ENCODE measurements at places on chromosomes 16 and 17.

DNA sequence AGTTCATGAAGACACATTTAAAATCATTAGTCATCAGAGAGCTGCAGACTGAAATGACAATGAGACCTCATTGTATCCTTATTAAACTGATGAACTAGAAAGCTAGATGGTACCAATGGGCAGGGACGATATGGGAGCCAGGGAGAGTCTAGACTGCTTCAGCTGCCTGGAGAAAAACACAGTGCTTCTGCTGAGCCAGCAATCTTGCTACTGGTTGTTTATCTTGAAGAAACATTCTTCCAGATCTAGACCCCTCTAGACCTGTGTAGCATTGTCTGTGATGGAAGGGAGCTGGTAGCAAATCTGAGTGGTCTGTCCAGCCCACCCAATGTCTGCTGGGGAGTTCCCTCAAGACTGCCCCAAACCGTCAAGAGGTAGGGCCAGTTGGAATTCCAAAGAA is 2.0 kb upstream of the DRC7 start:
- DNase-seq = no peak

DNA sequence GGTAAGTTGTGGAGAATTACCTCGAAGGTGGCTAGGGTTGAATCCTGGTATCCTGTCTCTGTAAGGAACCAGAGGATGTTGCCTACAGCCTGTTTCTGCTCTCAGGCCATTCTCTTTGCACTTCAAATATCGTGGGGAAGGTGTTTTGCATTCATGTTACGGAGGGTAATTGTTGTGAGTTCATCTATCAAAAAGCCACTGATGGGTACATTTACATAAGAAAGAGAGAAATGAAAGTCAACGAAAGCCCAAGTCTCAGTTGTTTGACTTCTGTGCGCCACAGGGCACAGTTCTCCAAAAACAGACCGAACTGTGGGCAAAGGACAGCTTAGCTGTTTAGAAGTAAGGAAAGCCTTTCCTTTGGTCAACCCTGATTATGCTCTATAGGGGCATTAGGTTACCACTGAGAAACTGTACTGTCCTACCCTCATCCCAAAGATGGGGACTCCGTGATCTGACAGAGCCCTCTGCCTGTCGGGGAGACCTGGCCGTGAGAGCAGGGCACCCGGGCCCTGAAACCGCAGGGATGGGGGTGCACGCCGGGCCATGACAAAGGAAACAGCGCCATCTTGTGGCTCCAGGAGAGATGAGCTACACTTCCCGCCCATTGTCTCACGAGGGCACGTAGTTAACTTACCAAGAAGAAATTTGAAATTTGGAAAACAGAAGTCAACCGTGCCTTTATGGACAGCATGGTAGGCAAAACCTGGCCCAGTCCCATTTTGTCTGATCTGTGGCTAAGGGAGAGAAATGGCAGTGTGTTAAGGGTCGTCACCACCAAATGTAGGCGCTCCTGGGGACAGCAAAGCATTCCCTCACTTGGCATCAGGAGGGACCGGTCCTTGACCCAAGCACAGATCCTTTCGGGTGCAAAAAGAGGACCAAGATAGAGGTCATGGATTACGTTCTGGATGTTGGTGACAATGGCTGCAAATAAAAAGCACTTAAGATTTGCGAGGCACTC is 74.5 kb upstream of the DYNLRB2 start:
- peak; percentile 42 for DNase-seq

GRCh38 chr17:73121506-73121905 is 29.0 kb upstream of the SLC39A11 start:
- no peak for DNase-seq

DNA sequence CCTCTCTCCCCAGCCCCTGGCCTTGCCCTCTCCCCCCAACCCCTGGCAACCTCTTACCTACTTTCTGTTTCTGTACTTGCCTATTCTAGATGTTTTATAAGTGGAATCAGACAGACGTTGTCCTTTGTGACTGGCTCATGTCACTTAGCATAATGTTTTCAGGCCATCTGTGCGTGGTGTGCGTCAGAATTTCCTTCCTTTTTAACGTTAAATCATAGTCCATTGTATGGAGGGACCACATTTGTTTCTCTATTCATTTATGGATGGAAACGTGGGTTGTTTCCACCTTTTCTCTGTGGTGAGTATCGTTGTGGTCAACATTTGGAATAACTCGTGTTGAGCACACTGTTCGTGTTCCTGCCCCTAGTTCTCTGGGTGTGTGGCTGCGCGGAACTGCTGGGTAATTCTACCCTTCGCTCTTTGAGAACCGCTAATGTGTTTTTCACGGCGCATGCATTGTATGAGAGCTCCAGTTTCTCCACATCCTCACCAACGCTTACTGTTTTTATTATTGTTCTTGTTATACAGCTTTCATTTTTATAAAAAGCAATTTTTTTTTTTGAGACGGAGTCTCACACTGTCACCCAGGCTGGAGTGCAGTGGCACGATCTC is 26.3 kb downstream of the ACTG1 start:
- DNase-seq = no peak

GRCh38 chr17:75623386-75623785 is 9.8 kb upstream of the SMIM5 start:
- no peak for DNase-seq

DNA sequence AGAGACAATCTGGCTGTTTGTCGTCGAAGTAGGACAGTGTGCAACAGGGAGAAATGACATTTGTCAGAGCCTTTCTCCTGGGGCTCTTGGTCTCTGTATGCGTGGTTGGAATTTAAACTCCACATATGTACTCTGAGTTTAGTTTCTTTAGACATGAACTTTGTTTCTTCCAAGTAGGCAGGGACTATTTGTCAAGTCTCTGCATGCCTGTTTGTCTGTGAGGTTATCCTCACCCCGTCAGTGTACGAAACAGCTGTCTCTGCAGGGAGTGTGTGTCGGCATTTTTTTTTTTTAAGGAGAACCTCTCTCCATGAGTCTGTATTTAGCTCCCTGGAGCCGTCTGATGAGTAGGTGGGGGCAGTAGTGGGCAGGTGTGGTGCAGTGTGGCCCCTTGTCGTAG is 29.7 kb downstream of the NDEL1 start:
- no peak for DNase-seq

DNA sequence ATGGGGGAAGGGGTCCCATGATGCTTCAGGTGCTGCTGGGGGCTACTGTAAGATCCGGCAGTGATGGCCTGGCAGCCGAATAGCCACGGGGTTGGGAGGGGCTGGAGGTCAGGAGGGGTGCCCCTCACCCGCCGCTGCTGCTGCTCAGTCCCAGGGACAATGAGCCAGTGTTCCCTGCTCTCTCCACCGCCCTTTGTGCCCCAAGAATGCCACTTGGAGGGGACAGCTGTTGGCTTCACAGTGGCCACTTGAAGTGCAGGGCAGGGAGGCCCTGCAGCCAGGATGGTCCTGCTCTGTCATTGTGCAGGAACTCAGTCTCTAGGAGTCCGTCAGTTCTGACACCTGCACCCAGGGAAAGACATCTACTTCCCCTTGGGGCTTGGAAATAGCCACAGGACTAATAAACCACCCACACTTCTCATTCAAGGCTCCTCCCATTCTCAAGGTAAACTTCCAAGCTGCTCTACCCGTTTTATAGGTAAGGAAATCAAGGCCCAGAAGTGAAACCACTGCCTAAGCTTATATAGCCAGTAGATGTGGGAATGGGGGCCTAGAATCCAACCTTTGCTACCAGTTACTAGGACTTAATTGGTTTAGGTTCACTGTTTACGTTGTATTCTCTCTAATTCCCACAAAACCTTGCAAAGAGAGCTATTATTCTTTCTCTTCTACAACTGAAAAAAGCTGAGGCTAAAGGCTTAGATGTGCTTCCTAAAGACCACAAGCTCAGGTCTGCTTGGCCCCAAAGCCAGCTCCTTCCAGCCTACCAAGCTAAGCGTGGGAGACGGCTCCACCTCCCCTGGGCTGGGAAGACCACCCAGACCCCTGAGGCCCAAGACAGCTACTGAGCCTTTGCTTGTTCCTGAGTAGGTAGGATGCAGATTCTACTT is 6.2 kb upstream of the CPSF4L start:
- no peak for DNase-seq

DNA sequence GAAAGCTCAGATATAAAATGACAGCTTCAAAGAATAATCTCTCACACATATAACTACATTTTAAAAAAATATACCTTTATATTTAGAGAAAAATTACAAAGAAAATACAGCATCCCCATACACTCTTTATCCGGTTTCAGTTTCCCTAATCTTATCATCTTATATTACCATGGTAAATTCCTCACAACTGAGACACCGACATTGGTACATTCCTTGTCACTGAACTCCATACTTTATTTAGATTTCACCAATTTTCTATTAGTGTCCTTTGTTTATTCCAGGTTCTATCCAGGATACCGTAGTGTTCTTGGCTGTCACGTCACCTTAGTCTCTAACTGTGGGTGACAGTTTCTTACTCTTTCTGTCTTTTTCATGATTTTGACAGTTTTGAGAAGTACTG is 22.0 kb upstream of the ABCA10 start:
- DNase-seq = no peak

DNA sequence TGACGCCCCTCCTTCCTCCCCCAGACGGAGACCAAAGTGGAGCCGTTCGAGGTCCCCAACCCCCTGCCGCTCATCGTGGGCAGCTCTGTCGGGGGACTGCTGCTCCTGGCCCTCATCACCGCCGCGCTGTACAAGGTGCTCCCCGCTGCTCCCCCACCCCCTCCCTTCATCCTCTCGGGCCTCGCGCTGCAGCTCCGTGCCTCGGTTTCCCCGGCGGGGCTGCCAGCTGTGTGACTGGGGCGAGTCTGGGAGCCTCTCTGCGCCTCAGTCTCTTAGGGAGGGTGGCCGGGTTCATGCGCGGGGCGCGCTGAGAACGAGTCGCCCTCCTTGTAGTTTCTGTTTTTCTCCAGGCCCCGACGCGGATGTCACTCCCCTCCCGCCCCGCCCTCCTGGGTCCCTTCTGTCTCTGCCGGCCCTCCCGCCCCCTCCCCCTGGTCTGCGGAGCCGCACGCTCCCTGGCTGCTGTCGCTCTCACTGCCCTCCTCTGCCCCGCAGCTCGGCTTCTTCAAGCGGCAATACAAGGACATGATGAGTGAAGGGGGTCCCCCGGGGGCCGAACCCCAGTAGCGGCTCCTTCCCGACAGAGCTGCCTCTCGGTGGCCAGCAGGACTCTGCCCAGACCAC is 23.7 kb upstream of the ITGAX start:
- no peak for DNase-seq

DNA sequence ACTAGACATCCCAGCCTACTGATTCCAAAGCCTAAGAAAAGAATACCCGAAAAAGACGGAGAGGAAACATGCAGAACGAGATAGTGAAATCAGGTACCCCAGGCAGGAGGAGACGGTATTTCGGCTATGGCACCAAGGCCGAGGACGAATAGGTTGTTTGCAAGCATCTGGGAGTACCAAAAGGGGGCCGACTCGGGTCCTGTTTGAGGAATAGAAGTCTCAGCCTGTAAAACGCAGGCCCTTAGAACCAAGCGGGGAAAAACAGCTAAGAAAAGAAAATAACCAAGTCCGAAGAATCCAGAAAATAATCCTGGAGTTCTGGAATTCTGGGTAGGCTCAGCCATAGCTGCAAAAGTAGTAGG is 537 bp downstream of the SLC35B1 start:
- DNase-seq = no peak

- DNase-seq = no peak
Measured at GRCh38 chr16:85728879-85729278, 22.0 kb downstream of the C16orf74 start.

DNA sequence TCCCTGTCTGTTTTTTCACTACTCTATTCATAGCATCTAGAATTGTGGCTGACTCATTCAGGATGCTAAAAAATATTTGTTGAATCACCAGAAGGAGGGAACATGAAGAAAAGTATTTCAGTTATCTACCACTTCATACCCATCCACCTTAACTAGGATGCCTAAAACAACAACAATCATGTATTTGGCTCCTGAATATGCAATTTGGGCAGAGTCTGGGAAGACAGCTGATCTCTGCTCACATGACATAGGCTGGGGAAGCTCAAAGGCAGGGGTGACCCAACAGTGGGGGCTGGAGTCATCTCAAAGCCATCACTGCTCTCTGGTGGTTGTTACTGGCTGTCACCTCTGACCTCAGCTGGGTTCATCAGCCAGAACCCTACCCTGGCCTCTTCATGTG is 80.1 kb upstream of the RPL38 start:
- DNase-seq = no peak

DNA sequence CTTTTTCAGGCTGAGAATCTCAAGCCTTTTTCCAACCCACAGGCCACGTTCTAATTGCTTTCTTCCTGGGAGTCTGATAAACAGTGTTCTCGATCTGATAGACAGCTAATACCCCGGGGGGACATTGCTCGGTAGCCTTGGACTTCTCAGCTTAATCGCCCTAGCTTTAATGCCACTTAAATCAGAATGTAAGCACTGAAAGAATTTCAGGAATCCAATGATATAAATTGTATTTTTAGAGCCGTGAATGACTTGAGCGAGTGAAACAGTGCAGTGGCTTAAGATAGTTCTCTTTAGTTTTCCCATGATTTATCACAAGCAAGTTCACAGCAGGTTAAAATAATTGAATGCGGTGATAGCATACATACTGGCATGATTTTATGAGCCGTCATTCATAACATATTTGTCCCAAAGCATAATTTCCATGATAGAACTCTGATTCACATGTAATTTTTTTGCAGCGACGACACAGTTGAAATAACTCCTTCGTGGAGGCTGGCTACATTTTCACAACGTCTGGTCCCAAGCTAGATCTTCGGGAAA is 116.1 kb upstream of the MYOCD start:
- peak; percentile 33 for DNase-seq

DNA sequence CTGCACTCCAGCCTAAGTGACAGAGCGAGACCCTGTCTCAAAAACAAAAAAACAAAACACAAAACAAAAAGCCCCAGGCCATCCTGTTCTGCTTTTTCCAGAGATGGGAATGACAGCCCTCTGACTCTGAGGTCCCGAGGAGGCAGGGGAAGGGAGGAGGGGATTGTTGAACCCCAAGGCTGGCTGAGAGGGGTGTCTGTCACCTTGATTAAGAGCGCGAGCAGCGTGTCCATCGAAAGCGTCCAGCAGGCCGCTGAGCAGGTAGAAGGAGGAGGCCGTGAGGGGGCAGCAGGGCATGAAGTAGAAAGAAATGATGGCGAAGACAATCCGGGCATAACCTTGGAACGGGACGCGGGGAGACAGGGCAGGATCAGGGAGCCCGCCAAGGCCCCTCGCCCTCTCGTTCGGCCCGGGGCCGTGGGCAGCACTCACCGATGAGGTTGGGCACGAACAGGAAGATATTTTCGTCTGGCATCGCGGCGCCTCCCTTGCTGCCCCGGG is 593 bp downstream of the CDIPT start:
- no peak for DNase-seq

- DNase-seq = no peak
Measured at GRCh38 chr17:73030501-73030921, 62.0 kb downstream of the SLC39A11 start.

GRCh38 chr16:11557801-11558200 is 28.9 kb downstream of the LITAF start:
- DNase-seq = no peak

- no peak for DNase-seq
Measured at GRCh38 chr16:65895906-65896305, 470.6 kb upstream of the CDH5 start.

Measured in T1000 (cell line).